ENCODE measurements at places on chromosomes 12 and 14.

DNA sequence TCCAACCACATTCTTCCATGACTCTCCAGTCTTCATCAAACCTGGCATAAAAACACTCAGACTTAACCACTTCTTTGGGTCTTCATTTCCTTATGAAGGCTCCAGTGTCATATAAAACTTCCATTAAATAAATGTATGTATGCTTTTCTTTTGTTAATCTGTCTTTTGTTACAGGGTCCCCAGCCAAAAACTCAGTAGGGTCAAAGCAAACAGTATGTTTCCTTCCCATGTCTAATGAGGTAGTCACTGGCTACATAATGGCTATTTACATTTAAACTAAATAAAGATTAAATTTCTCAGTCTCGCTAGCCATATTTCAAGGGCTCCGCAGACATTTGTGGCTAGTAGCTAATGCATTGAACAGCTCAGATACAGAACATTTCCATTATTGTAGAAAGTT, 40.1 kb upstream of the STAB2 start:
- no peak for DNase-seq

GRCh38 chr12:116372815-116373214, 95.3 kb upstream of the MED13L start:
- no peak for DNase-seq

DNA sequence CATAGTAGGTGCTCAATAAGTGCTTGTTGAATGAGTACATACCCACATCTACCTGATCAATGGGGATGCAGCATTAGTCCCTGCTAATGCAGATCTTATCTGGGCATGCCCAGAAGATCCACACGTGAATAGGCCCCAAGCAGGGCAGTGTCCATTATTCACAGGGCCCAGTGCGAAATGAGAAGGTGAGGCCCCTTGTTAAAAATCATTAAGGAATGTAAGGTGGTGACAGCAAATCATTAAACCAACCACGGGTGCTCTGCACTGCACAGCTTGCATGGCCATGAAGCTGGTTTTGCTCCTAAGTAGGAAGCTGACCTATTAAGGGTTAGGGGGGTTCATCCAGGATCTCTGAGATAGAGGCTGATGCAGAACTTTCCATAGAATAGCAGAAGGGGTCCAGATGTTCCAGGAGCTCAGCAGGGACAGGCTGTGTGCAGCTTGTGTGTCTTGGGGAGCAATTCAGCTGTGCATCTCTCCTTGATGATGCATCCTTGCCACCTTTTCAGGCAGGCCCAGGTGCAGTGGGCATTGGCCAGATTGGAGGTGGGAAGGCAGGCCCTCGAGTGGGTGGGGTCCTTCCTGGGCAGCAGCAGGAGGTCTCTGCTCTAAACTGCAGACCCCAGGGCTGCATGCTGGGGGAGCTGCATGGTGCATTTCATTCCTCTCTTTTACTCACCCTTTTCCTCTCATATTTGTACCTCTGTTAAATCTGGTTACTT, 231.3 kb upstream of the PWP1 start:
- DNase-seq, result no peak

GRCh38 chr12:46832130-46832704, 6.4 kb upstream of the SLC38A4 start:
- no peak for DNase-seq

DNA sequence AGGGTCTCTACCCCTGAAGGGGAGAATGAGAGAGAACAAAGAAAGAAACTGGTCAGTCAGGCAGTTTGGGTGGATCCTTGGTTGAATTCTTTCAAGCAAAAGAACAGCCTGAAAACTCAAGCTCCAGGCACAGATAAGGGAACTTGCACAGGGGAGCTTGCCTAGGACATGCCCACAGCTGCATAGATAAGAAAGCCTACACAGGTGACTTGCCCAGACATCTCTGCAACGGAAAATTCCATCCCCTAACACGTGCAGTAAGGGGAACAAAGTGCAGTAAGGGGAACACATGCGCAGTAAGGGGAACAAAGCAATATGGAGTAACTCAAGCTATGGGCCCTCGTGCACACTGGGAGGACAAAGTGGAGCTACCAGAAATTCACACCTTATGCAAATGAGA, 540.1 kb upstream of the MIS18BP1 start:
- no peak for DNase-seq

DNA sequence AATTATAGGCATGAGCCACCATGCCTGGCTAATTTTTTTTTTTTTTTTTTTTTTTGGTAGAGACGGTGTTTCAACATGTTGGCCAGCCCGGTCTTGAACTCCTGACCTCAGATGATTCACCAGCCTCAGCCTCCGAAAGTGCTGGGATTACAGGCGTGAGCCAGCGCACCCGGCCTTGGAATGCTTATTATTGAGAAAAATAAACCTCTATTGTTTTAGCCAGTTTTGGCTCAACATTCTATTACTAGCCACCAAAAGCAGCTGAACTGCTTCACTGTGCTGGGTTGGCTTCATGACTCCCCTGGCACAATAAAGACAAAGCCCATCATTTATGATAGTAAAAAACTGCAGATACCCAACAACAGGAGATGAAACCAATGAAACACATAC, 93.5 kb upstream of the CEP83 start:
- DNase-seq, result no peak

DNA sequence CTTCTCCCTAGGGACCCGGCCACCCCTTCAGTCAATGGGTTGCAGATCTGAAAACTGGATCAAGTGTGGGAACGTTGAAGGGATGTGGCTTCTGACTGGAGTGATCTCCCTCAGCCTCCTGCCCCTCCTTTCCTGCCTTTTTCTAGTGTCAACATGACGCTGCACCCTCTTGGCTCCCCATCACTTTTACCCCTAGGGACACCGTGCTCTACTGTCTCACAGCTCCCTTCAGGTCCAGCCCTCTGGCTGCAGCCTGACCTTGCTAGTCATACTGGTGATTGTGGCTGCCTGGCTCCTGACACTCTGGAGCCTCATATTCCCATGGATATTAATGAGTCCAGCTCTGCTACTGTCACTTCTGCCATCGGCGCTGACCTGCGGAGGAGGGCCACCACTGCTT, 51.5 kb upstream of the RASSF3 start:
- DNase-seq, result no peak

DNA sequence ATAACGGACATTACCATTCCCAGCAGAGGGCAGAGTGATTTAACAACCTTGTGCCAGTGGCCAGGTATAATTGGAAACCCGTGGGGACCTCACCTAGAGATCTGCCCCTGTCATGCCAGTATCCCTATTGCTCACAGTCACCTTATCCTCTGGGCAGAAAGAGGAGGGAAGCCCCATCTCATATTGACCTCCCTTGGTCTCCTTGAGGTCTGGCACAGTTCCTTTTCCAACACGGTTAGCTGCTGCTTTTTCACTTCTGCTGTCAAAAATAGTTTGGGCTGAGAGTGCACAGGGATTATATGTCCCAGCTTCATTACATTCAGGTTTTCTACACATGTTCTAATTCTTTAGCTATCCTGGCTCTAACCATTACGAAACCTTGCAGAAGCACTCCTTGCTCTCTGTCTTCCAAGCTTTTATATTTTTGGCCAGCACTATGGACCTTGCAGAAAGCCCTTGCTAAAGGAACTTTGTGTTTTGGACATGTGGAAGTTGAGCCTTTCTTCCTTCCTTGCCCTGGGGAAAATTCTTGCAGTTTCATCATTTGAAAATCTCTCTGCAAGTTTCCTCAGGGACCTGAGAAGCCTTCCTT, 111.7 kb upstream of the MIS18BP1 start:
- DNase-seq, result no peak

DNA sequence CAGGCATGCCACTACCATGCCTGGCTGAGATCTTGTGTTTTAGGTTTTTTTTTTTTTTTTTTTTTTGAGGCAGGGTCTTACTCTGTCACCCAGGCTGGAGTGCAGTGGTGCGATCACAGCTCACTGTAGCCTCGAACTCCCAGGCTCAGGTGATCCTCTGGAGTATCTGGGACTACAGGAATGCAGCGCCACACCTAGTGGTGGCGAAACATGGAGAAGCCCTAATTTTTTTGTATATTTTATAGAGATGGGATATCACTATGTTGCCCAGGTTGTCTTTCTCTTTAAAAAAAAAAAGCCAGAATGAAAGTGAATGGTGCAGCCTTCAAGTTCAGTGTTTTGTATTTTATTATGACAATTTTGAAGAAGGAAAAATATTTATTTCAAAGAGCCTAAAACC, 44.1 kb downstream of the FGD4 start:
- DNase-seq, result no peak

GRCh38 chr12:75977952-75978671, 53.5 kb downstream of the PHLDA1 start:
- peak; percentile 20 for DNase-seq

DNA sequence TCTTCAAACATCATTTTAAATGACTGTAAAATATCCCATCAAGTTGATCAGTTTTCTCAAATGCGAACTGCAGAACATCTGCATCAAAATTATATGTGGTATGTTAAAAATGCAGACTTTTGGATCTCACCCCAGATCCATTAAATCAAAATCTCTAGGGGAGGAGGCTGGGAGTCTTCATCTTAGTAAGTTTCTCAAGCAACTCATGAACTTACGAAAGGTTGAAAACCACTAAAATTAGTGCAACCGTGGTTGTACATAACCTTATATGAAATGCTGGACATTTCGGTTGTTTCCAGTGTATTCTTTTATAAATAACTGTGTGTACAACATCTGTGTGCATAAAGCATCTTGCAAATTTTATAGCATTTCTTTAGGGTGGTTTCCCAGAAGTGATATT, 39.2 kb downstream of the ZFP36L1 start:
- DNase-seq, result no peak

DNA sequence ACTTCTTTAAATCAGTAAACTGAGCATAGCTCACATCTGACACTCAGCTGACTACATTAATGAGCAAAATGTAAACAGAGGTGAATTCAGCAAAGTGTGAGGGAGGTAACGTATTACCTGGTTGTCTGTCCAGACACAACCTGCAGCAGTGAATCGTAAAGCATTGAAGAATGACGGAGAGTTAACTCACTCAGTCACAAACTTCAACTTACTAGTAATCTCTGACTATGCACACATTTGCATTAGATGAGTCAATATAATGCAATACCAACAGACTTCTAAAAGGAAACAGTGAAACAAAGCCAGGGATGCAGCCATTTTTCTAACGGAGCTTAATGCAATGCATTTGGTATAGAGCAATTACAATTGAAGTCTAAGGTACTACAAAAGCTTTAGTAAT, 40.0 kb downstream of the STX2 start:
- DNase-seq, result no peak

- no peak for DNase-seq
Measured at GRCh38 chr12:133058203-133059113, 21.1 kb downstream of the ZNF84 start.

GRCh38 chr12:31371256-31371620, 45.3 kb upstream of the SINHCAF start:
- no peak for DNase-seq

DNA sequence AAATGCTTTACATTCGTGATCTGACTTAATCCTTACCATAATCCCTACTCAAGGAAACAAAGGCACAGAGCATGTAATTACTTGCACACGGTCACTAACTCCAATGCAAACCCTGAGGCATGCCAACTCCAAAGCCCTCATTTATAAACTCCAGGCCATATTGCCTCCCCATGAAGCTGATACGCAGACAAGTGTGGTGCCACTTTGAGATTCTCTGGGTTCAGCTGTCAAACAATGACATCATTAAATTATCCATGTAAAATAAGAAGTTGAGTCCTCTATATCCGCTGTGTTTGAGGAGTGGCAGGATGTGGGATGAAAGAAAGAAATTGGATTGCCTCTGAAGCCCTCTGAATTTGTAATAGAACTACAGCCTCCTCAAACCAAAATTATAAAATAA, 62.8 kb downstream of the ANO4 start:
- no peak for DNase-seq

- no peak for DNase-seq
Measured at GRCh38 chr14:36829547-36829946, 167.9 kb downstream of the PAX9 start.

GRCh38 chr12:27431185-27431584, 15.4 kb upstream of the SMCO2 start:
- DNase-seq, result no peak

- DNase-seq, result no peak
Measured at GRCh38 chr14:100783630-100784370, 42.1 kb upstream of the MEG3 start.

DNA sequence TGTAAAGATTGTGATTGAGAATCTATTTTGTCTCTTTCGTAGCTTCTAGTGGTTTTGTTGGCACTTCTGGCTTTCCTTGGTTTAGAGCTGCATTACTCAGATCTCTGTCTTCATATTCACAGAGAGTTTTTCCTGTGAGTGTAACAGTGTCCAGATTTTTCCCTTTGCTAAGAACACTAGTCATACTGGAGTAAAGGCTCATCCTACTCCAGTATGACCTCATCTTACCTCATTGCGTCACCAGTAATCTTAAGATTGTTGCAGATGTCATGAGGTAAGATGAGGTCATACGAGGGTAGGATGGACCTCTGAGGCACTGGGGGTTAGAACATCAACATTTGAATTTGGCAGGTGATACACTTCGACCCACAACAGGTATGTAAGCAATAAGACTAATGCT, 461.2 kb downstream of the FLRT2 start:
- DNase-seq, result no peak

- no peak for DNase-seq
Measured at GRCh38 chr12:607541-608001, 55.7 kb downstream of the NINJ2 start.

- DNase-seq, result no peak
Measured at GRCh38 chr14:79304279-79304678, 907.0 kb downstream of the DIO2 start.

DNA sequence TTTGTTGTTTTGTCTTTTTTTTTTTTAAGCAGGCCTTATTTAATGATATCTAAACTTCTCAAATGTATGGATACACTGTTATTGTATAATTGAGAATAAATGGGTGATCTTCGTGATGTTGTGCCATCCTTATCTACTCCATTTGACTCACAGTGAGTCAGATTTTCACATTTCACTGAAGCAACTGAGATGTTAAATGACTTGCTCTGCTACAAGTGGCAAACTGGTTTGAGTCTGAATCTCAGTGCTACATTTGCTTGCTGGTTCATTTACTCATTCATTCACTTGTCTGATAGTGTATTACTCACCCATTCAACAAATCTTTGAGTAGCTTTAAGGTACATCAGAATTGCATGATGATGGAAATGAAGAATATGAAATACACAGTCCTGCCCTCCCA, 2.6 kb downstream of the KIAA0586 start:
- DNase-seq, result no peak
